Breast epithelium (tissue), 4 donors: ENCODE measurements at places on chromosomes 3 and 15.
A peak's percentile ranks its signal among the peaks of the same experiment; 100 is the strongest.

DNA sequence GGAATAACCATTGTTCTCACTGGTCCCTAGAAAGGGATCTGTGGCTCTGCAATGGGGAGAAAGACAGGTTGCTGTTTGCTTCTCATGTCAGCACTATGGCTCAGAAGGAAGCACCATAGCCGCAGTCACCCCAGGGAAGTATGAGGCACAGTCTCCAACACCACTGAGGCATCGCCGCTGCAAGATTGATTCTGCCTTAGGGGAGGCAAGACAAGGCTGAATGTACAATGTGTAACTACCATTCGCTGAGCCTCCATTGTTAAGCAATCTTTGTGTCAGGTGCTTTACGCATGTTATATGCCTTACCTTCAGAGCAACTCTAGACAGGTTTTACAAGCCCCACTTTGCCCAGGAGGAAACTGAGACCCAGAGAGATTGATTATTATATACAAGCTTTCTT lies 100.7 kb upstream of the KCNMB2 start:
- no peak for DNase-seq
- no peaks in the 10 kb centered on the region for H3K27me3 ChIP-seq
- no peak overlapping the region for H3K27ac ChIP-seq
- no peak overlapping the region for H3K4me3 ChIP-seq
- H3K4me1 ChIP-seq, result no peaks in the 10 kb centered on the region
- no peaks in the 10 kb centered on the region for H3K36me3 ChIP-seq

GRCh38 chr3:14266361-14266760 lies 87.7 kb downstream of the LSM3 start:
- H3K4me1 ChIP-seq, result no peaks in the 10 kb centered on the region
- H3K4me3 ChIP-seq, result no peak overlapping the region
- H3K36me3 ChIP-seq, result no peaks in the 10 kb centered on the region
- H3K27ac ChIP-seq, result no peak overlapping the region

DNA sequence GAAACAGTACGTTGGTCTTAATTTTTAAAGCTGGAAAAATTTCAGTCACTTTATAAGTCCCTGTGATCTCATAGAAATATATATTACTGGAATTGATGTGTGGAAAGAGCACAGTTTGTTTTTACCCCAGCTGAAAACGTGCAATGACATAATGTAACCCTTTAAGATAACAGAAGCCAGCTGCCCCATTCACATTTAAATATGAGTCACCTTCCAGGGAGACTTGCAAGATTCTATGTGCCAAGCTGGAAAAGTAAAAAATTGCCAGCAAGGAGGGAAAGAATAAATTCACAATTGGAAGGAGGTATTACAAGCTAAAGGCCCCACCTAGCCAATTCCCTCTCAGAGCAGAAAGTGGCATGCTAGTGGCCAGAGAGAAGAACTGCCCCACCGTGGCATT lies 50.2 kb downstream of the SAMMSON start:
- no peak for DNase-seq
- H3K4me3 ChIP-seq, result no peak overlapping the region
- no peaks in the 10 kb centered on the region for H3K36me3 ChIP-seq
- no peak overlapping the region for H3K27ac ChIP-seq
- no peaks in the 10 kb centered on the region for H3K4me1 ChIP-seq

DNA sequence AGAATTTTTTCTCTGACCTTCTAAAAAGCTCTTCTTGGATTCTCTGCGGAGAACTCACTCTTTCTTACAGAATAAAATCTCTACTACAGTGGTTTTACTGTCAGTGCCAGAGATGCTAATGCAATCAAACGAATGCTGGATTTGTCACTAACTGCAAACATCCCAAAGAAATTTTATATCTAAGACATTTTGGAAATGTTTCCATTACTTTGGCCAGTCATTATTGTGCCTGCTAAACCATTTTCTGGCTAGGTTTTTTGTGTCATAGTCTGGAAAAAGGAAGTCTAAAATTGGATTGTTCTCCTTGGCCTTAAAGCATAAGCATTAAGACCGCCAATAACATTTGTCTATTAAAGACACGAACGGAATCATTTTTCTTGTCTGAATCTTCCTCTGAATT lies 54.0 kb downstream of the PLOD2 start:
- H3K4me1 ChIP-seq, result no peaks in the 10 kb centered on the region
- no peak for DNase-seq
- H3K27ac ChIP-seq, result no peak overlapping the region
- no peaks in the 10 kb centered on the region for H3K36me3 ChIP-seq
- H3K4me3 ChIP-seq, result no peak overlapping the region

DNA sequence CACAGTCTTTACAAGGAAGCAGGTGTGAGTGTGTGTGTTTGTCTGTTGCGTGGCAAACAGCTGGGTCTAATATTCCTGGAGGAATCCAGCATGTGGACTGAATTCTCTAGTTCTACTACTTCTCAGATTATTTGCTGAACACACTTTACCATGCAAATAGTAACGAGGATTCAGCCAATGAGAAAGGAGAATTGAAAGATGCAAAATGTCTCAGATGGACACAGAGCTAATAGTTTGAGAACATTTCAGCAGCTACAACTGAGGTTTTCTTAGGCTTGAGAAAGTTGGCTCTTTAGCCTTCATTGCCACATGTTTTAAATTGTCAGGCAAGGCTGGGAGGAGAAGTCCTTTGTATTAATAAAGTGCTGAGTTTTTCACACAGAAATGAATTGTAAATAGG lies 568.0 kb upstream of the MDFIC2 start:
- DNase-seq, result no peak
- no peaks in the 10 kb centered on the region for H3K4me1 ChIP-seq
- H3K36me3 ChIP-seq, result no peaks in the 10 kb centered on the region
- no peak overlapping the region for H3K27ac ChIP-seq

GRCh38 chr3:11096266-11097139 lies 57.8 kb upstream of the HRH1 start:
- H3K27ac ChIP-seq, result peak overlapping the region; percentile 62
- peak overlapping the region; percentile 35 for H3K4me3 ChIP-seq
- H3K27me3 ChIP-seq, result no peaks in the 10 kb centered on the region
- no peaks in the 10 kb centered on the region for H3K4me1 ChIP-seq

DNA sequence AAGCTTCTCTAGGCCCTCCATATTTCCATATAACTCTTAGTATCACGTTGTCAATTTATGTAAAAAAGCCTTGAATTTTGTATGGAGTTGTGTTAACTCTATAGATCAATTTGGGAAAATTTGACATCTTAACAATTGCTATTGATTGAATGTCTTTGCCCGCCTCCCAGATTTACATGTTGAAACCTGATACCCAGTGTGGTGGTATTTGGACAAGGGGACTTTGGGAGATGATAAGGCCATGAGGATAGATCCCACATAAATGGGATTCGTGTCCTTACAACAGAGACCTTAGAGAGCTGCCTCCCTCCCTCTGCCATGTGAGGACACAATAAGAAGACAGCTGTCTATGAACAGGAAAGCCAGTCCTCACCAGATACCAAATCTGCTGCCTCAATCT lies 21.1 kb upstream of the TNK2 start:
- no peaks in the 10 kb centered on the region for H3K36me3 ChIP-seq
- no peaks in the 10 kb centered on the region for H3K4me1 ChIP-seq
- no peak overlapping the region for H3K27ac ChIP-seq
- H3K4me3 ChIP-seq, result no peak overlapping the region

GRCh38 chr15:58044551-58044950 lies 21.0 kb downstream of the ALDH1A2 start:
- DNase-seq, result no peak
- no peak overlapping the region for H3K4me3 ChIP-seq
- no peaks in the 10 kb centered on the region for H3K4me1 ChIP-seq
- no peak overlapping the region for H3K27ac ChIP-seq
- no peaks in the 10 kb centered on the region for H3K36me3 ChIP-seq
- no peaks in the 10 kb centered on the region for H3K27me3 ChIP-seq

DNA sequence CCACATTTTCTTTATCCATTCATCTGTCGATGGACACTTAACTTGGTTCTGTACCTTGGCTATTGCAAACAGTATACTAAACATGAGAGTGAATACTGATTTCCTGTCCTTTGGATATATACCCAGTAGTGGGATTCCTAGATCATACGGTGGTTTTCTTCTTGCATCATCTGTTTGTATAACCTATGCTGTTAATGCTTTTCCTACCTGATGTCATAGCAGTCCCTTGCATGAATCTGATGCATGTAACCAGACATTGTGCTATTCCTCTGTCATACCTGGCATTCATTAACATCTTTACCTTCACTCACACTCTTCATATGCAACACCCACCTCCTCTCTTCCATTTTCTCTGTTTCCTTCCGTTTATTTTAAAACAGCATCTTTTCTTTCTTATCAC lies 185.2 kb downstream of the KLHL25 start:
- no peaks in the 10 kb centered on the region for H3K27me3 ChIP-seq
- H3K4me1 ChIP-seq, result no peaks in the 10 kb centered on the region
- H3K36me3 ChIP-seq, result no peaks in the 10 kb centered on the region
- no peak overlapping the region for H3K27ac ChIP-seq

GRCh38 chr15:38335116-38335515 lies 82.5 kb downstream of the SPRED1 start:
- no peak overlapping the region for H3K27ac ChIP-seq
- no peaks in the 10 kb centered on the region for H3K36me3 ChIP-seq
- DNase-seq, result no peak
- no peaks in the 10 kb centered on the region for H3K27me3 ChIP-seq
- H3K4me3 ChIP-seq, result no peak overlapping the region

GRCh38 chr3:195440379-195440778 lies 2.4 kb downstream of the ACAP2 start:
- no peaks in the 10 kb centered on the region for H3K27me3 ChIP-seq
- H3K27ac ChIP-seq, result no peak overlapping the region
- no peak for DNase-seq
- H3K4me3 ChIP-seq, result no peak overlapping the region

DNA sequence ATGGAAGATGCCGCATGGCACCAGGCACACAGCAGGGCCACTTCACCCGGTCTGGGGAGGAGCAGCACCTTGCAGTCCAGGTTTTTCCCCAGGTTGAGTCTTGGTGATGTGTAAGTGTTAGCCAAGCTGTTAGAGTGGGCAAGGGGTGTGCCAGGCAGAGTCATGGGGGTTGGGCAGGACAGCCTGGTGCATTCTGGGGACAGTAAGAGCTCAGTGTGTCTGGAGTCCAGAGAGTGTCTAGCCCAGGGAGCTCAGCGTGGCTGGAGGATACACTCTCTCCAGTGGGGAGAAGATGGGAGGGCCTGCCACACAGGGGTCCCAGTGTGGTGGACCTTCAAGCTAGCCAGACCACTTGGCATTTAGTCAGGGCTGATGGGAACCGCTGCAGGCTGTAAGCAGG lies 87.4 kb downstream of the AAGAB start:
- H3K27me3 ChIP-seq, result no peaks in the 10 kb centered on the region
- no peak overlapping the region for H3K4me3 ChIP-seq
- H3K4me1 ChIP-seq, result no peaks in the 10 kb centered on the region
- H3K27ac ChIP-seq, result peak overlapping the region; percentile 28
- no peak for DNase-seq
- no peaks in the 10 kb centered on the region for H3K36me3 ChIP-seq

DNA sequence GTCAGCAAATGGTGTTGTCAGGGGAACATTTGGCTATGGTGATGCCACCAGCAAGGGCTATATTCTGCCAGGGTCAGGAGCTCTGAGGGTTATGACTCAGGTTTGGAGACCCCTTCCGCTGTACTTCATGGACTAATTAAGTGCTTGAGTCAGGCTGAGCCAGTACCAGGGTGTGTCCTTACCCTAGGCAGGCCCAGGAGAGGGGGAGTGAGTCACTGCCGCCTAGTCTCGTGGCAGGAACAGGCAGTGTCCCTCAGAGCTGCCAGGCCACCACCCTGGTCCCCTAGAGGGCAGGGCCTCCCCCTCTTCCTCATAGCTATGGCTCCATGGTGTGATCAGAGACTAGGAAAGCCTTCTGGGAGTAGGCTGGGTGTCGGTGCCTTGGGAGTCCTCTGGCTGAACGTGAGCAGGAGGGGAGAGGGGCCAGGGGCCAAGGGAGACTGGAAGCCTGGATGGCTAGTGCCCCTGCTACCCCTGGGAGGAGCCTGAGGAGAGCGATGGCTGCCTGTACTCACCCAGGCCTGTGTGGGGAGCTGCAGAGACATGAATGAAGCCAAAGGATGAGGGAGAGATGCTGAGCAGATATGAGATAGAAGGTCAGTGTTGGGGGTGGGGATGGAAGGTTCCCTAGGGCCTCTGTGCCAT lies 10.6 kb downstream of the MAPKAPK3 start:
- no peak for DNase-seq
- no peak overlapping the region for H3K4me3 ChIP-seq
- H3K27me3 ChIP-seq, result no peaks in the 10 kb centered on the region
- H3K4me1 ChIP-seq, result peaks cover 5% of the 10 kb centered on the region
- H3K27ac ChIP-seq, result no peak overlapping the region
- H3K36me3 ChIP-seq, result no peaks in the 10 kb centered on the region

DNA sequence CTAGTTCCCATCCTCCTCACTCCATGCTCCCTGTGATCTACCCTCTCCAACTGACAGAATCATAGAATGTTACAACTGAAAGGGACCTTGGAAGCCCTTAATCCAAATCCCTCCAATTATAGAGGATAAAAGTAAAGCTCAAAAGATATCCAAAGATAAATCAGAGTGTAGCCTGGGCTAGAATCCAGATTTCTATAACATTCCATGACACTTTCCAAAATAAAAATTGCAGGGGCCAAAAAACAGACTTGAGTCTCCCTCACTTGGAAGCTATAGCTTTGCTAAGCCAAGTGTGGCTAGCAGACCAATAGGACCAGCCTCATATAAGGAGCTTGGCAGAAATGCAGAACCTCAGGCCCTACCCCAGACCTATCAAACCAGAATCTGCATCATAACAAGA lies 148.1 kb downstream of the NTRK3 start:
- no peak overlapping the region for H3K27ac ChIP-seq
- no peaks in the 10 kb centered on the region for H3K36me3 ChIP-seq
- H3K27me3 ChIP-seq, result no peaks in the 10 kb centered on the region
- no peak for DNase-seq
- no peaks in the 10 kb centered on the region for H3K4me1 ChIP-seq

DNA sequence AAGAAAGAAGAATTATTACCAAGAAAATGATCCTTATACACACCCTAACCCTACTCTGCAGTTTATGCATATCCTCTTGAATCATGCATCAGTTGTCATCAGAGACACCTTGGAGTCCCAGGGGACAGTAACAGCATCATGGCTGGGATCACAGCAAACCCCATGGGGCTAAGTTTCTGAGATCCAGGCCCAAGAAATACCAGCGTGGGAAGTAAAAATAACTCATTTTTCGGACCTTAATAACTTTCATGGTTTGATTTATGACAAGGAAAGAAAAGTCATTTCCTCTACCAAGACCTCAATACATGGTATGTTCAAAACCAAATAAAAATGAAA lies 38.8 kb upstream of the B3GNT5 start:
- H3K4me1 ChIP-seq, result no peaks in the 10 kb centered on the region
- no peaks in the 10 kb centered on the region for H3K27me3 ChIP-seq
- H3K27ac ChIP-seq, result no peak overlapping the region
- H3K4me3 ChIP-seq, result no peak overlapping the region
- no peak for DNase-seq

- no peaks in the 10 kb centered on the region for H3K27me3 ChIP-seq
- peak overlapping the region; percentile 66 for H3K27ac ChIP-seq
- no peak overlapping the region for H3K4me3 ChIP-seq
- peaks cover 20% of the 10 kb centered on the region for H3K4me1 ChIP-seq
- no peaks in the 10 kb centered on the region for H3K36me3 ChIP-seq
These were observed 37.4 kb downstream of the WWTR1 start for GRCh38 chr3:149620291-149621020.

- DNase-seq, result no peak
- no peaks in the 10 kb centered on the region for H3K36me3 ChIP-seq
- H3K27ac ChIP-seq, result no peak overlapping the region
- no peak overlapping the region for H3K4me3 ChIP-seq
- no peaks in the 10 kb centered on the region for H3K27me3 ChIP-seq
These were observed 81.7 kb upstream of the NMNAT3 start for GRCh38 chr3:139759470-139759869.

GRCh38 chr3:38662544-38662943 lies 13.1 kb upstream of the SCN5A start:
- no peak for DNase-seq
- H3K4me1 ChIP-seq, result no peaks in the 10 kb centered on the region
- H3K27me3 ChIP-seq, result no peaks in the 10 kb centered on the region
- no peak overlapping the region for H3K4me3 ChIP-seq
